ENCODE measurements at places on chromosomes 5 and 9.

DNA sequence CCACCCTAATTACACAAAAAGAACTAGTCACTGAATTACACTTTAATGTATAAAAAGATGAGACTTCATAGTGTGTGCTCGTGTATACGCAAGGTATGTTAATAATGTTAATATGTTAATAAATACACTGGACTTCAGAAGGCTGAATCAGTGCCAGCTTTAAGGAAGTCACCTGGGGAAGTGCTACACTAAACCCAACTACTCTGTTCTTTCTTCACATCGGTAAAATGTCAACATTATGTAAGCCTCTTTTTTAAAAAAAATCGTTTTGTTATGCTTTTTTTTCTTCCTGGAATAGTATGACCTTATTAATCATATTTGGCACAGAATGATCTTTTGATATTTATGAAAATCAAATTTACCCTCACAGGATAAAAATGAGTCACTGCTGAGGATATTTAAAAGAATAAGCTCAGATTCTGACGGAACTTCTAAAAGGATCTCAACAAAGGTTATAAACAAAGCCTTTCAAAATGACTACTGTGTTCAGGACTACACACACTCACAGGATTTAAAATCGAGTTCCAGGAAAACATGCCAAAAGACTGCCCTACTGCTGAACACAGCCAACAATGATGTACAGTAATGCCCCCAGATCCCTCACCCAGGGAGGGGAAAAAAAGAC lies 75.9 kb downstream of the AUH start:
- DNase-seq = no peak

GRCh38 chr5:127290946-127291693 lies 524 bp downstream of the MEGF10 start:
- no peak for DNase-seq

GRCh38 chr5:100424787-100425186 lies 110.4 kb upstream of the FAM174A start:
- DNase-seq = no peak

- DNase-seq = no peak
Observed at GRCh38 chr5:122770477-122770876, 4.4 kb upstream of the SNX2 start.

DNA sequence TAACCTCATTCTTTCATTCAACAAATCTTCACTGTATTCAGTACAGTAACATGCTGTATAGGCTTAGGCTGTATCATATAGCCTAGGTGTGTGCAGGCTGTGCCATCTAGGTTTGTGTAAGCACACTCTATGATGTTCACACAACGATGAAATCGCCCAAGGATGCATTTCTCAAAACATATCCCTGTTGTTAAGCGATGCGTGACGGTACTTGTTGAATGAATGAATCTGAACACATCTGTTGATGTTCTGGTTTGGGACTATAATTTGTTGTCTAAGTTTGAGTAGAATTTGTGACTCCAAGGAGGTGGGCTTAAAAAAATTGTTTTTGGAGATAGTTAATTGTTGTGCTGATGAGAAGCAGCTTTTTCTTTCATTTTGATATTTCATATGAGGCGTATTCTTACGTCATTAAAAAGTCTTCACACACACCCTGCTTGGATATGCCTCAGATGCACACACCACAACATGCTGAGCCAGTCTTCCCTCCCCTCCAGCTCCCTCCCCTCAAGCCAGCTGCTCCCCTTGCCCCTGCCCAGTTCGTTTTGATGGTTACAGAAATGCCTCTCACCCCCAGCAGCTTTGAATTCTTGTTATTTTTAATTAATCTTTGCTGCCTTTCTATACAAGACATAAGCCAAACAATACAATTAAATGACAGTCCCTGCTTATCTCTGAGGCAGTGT lies 5.5 kb upstream of the PSAT1 start:
- DNase-seq = no peak

DNA sequence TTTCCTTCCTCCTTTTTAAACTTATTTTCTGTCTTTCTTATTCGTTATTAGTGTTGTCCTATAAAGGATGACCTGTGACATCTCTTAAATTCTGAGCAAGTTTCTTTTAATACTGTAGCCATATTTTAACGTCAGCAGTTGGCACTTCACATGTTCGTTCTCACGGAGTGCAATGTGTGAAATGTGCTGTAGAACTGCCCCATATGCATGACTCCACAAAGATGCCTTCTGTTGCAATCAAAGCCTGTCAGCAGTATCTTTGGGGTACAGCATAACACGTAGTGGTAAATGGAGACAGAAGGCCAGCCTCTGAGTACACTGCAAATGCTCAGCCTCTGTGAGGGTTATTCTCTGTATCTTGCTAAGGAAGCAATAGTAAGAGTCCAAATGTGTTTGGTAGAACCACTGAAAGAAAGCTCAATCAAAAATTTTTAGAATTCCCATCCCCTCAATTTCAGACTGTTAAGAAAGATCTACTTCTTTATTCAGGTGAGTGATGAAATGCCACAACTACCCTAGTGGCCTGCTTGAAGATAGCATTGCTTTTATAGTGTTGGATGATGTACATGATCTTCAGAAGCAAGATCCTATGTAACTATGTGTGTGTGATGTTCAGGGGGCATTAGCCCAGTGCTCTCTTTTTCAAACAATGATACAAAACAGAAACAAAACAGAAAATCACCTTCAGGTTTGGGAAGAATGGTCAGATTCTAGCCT lies 277.7 kb downstream of the TMEM167A start:
- no peak for DNase-seq

GRCh38 chr5:136028782-136029742 lies at the start of gene TGFBI:
TGFBI (plus strand) TSS chr5:136028988; CDS start chr5:136029056, 68 bp downstream.
- no peak for DNase-seq

DNA sequence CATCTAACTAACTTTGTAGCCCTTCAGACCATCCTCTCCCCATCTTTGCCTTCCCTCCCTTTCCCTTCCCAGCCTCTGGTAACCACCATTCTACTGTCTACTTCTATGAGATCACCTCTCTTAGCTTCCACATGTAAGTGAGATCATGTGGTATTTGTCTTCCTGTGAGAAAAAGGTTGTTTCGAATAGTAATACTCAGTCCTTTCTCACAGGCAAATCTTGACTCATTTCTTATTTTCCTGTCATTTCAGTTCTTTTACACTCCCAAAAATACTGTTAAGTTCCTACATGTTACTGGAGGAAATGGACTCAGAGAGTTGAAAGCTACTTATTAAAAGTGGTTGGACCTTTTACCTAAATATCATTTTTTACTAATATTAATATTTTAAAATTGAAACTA lies 82.1 kb downstream of the SLF1 start:
- DNase-seq = no peak

GRCh38 chr5:181237729-181238385 lies 5.8 kb downstream of the RACK1 start:
- no peak for DNase-seq

DNA sequence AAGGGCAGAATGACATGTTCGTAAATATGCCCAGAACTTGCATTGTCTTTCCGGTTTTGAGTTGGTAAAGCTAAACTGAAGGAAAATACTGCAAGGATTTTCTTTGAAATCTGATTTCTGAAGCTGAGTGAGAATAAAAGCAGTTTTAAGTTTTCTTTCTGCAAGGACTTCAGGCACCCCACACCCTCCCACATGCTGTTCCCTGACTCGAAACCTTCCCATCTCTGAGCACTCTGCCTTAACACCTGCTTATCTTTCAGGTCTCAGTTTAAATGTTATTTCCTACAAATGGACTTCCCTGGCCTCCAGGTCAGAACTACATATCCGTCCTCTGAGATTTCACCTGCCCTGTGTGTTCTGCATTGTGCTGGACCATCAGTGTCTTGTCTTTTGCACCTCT lies 93.8 kb downstream of the KLHL3 start:
- DNase-seq = no peak

DNA sequence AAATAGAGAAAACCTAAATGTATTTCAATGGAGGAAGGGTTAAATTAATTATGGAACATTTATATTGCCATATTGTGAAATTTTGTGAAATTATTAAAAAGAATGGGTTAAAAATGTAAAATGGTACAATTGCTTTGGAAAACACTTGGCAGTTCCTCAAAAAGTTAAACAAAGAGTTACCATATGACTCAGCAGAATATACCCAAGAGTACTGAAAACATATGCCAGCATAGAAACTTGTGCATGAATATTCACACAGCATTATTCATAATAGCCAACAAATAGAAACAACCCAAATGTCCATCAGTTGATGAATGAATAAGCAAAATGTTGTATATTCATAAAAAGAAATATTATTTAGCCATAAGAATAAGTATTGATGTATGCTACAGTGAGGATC lies 181.0 kb upstream of the MAST4 start:
- DNase-seq = no peak

DNA sequence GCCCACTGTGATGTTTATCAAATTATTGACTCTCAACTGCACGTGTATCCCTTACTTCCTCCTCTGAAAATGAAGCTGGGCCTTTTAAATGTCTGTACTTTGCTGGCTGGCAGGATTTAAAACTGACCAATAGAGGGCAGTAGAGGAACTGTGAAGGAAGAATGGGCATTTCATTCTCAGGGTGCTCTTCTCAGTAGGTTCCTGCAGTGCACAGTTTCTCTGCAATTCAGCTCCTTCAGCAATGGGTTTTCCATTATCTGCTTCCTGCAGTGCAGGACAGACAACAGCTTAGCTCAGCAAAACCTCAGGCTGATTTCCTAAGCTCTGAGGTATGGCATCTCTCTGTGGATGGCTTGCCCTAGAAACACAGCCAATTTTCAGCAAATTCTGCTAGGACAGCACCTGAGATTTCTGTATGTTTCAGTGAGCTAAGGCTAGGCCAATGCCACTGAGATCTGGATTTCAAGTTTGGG lies 298.4 kb upstream of the PRDM9 start:
- no peak for DNase-seq

DNA sequence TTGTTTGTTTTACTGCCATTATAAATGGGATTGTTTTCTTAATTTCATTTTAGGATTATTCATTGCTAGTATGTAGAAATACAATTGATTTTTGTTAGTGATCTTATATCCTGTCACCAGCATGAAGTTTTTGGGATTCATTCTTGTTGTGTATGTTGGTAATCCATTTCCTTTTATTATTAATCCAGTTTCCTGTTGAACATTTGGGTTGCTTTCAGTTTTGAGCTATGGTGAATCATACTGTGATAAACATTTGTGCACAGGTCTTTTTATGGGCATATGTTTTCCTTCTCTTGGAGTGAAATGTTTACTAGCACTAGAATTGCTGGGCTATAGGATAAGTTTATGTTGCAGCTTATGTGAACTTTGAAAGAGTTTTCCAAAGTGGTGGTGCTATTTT lies 69.6 kb downstream of the MAN2A1 start:
- DNase-seq = no peak

DNA sequence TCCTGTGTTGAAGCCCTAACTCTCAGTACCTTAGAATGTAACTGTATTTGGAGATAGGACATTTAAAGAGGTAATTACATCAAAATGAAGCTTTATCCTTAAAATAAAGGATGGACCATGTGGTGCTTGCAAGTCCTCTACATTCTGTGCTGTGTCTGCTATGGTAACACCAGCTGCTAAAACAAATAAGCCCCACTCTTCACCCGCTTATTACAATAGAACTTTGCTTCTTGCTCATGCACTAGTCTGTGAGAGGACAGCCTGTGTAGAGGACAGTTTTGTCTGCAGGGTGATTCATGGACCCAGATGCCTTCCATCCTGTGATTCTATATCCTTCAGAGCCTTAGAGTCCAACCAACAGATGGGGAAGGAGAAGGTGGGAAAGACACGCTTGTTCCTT lies 12.5 kb upstream of the IGFBPL1 start:
- no peak for DNase-seq

- DNase-seq = no peak
Observed at GRCh38 chr5:163535290-163535689, 29.9 kb downstream of the MAT2B start.

DNA sequence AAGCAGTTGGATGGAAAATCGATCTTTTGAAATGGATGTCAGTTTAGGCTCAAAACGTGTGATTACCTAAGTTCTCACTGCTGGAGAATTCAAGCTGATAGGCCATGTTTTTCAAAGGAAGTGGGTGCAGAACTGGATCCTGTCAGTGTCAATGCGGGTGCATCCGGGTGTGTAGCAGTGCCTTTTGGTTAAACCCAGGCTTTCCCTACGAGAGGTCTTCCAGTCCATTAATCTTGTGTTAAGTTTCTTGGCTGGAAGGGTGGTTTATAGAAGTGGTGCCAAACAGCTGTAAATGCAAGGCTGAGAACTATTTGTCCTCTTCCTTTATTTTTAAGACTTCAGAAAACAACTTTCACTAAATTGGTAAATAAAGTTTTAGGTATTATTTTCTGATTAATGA lies 71.9 kb downstream of the DAPK1 start:
- no peak for DNase-seq

- no peak for DNase-seq
Observed at GRCh38 chr5:82913971-82914370, 163.2 kb downstream of the TMEM167A start.

DNA sequence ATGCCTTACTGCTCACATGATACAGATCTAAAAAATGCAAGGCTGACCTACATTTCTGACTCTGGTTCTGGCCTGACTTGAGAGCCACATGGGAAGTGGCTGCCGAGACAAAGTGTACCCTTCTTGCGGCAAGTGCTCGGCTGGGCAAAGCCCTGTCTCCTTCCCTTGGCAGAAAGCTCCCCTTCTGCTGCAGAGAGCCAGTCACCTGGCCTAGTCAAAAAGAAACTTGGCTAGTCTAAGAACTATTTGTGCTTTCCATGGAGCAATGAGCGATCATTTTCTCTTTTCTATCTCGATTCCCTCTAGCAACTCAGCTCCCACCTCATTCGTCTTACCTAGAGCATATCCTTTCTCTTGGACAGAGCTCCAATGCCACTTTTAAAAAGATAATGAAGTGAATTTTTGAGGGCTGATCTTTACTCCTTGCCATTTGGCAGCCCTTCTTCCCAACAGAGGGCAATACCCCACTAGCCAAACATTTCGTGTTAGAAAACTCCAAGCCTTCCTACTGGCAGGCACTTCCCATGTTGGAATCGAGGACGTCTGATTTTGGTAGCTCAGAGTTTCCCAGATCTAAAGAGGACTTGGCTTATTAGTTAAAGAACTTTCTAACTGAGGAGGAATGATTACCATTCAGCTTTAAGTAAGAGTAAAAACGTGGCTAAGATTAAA lies 108.1 kb upstream of the PRRC1 start:
- DNase-seq = no peak

DNA sequence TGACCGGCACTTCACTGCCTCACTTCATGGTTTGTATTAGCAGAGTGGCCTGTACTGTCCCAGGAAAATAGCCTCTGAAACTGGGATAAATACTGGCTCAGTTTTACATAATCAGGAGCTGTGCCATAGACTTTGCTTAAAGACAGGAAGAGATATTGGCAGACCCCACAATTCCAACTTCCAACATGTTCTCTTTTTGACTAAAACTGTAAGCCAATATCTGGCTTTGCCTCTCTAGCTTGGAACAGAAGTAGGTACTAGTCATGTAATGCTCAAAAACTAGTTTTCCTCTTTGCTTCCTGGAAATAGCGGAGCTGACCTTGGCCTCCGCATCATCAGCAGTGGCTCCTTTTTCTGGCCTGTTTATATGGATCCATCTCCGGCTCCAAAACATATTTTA lies 276.9 kb downstream of the CDH9 start:
- no peak for DNase-seq

- DNase-seq = no peak
Observed at GRCh38 chr9:33166231-33167083, 679 bp downstream of the B4GALT1 start.
